ENCODE measurements at places on chromosomes 7 and 10. TPM values are rescaled to one million over a fixed set of nuclear protein-coding genes. Genes with fewer than 3 reads are reported as not detected.

DNA sequence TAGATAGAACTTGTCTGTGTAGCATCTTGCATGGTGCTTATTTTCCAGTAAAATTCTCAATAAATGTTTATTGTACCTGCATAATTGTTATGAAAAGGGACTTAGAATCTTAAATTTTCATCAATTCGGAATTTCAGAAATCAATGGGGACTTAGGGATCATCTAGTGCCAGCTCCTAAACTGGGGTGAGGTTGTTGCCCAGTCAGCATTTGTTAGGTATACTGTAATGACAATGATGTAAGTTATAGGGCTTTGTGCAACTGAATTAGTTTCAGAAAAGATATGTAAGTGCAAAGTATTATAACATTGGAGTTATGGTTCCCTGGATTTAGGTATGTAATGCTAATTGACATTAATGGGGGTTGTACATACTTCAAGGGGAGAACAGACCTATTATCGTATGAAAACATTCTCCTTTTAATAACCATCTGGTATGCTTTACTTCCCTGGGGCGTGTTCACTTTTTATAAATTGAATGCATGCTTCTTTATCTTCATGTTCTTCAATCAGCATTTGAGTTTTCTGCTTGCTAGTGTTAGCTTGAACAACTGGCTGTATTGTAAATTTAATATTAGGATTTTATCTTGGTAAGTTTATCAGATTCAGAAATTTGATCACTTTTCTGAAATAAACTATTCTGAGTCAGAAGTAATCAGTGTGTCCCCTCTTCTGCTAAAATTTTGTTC, 270.3 kb downstream of the BBS9 start:
- H3K27ac ChIP-seq: no peak overlapping the region
- no peak overlapping the region for H3K4me3 ChIP-seq
- peaks cover 8% of the 10 kb centered on the region for H3K36me3 ChIP-seq
- H3K27me3 ChIP-seq: no peaks in the 10 kb centered on the region
- H3K4me1 ChIP-seq: no peaks in the 10 kb centered on the region

Gene PHYHIPL
- total RNA-seq: not detected

Gene FOXI2
- total RNA-seq: not detected

DNA sequence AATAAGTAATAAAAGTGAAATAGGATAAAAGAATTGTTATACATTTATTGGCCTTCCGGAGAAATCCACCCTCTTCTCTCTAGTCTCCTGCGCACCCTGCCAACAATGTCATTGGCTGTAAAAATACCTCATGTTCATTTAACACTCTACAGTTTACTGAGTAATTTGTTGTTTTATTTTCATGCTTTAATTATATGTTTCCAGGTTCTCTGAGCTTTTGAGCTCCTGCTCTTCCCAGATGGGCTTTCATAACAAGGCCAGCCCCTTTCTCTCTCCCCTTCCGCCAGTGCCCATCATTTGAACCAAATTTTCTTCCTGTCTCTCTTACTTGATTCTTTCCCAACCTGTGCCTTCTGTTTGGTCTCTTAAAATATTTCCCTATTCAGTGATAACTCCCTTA, 144.6 kb upstream of the PRSS1 start:
- peaks cover 10% of the 10 kb centered on the region for H3K4me1 ChIP-seq
- H3K27me3 ChIP-seq: no peaks in the 10 kb centered on the region
- H3K4me3 ChIP-seq: no peak overlapping the region
- DNase-seq: no peak
- no peaks in the 10 kb centered on the region for H3K36me3 ChIP-seq
- peak overlapping the region; percentile 68 for H3K27ac ChIP-seq

DNA sequence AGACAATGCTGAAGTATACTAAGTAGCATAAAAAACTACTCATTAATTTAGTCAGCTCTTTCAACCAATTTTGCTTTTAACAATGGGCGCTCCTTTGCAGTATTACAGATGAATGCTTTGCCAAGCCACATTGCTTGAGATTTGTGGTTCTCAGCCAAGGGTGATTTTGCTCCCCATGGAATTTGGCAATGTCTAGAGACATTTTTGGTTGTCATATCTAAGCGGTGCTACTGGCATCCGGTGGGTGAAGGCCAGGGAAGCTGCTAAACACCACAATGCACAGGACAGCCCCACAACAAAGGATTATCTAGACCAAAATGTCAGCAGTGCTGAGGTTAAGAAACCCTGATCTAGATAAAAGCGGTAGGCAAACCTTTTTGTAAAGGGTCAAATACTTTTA, 112.0 kb downstream of the UBE2H start:
- no peak overlapping the region for H3K27ac ChIP-seq
- no peak for DNase-seq
- peaks cover 34% of the 10 kb centered on the region for H3K4me1 ChIP-seq
- H3K27me3 ChIP-seq: no peaks in the 10 kb centered on the region

Gene ZCCHC24
- 0.52 TPM for total RNA-seq

DNA sequence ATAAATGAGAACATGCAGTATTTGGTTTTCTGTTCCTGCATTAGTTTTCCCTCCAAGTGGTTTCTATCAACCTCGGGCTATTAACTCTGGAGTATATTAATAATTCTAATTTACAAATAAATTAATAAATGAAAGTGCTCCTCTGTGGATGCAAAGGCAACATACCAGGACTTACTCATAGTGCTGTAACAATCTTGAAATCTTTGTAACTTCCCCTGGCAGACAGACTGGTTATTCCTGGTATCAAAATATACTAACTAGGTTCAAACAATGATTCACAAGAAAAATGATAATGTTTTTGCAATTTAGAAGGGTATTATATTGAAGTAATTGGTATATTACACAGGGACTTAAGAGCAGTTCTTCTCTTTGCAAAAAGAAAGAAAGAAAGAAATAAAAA, 177.2 kb downstream of the FANK1 start:
- H3K4me3 ChIP-seq: no peak overlapping the region
- no peak for DNase-seq
- H3K27me3 ChIP-seq: peaks cover 10% of the 10 kb centered on the region
- H3K4me1 ChIP-seq: no peaks in the 10 kb centered on the region
- H3K27ac ChIP-seq: no peak overlapping the region

- H3K36me3 ChIP-seq: no peaks in the 10 kb centered on the region
- H3K27ac ChIP-seq: no peak overlapping the region
- no peak overlapping the region for H3K4me3 ChIP-seq
- peaks cover 4% of the 10 kb centered on the region for H3K4me1 ChIP-seq
- no peak for DNase-seq
- H3K27me3 ChIP-seq: no peaks in the 10 kb centered on the region
These were observed 25.6 kb upstream of the PLEKHA1 start for GRCh38 chr10:122348935-122349361.

DNA sequence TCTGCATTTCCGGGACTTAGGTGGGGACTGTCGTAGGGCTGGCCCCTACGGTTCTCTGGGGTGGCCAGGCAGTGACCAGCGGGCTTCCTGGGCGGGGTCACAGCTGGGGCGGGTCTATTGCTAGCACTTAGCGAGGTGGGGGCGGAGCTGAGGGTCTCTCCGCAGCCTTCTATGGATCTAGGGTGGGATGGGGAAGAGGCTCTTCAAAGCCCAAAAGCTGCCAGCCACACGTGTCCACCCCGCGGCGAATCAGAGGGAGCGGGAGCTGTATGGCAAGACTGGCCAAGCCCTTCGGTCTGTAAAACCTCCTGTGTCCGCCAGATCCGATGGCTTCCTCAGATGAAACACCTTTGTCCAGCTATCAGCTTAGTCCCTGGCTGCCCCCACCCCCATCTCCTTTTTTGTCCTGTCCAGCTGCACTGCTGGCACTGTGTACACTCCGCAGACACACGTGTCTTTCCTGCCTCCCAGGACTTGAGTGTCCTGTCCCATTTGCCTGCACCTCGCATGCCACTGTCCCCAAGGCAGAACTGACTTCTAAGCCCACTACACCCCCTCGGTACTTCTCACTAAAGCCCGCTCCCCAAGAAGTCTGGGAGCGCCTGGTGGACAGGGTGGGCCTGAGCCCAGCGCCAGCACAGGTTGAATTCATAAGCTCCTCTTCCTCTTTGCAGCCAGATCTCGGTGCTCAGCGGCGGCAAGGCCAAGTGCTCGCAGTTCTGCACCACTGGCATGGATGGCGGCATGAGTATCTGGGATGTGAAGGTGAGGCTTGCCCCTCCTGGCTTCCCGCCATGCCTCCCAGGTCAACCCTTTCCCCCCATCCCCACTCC, 14.8 kb downstream of the PDAP1 start:
- H3K4me1 ChIP-seq: peaks cover 21% of the 10 kb centered on the region
- H3K4me3 ChIP-seq: peak overlapping the region; percentile 63
- H3K27me3 ChIP-seq: no peaks in the 10 kb centered on the region

Gene PTPN20
- total RNA-seq: 0.88 TPM

DNA sequence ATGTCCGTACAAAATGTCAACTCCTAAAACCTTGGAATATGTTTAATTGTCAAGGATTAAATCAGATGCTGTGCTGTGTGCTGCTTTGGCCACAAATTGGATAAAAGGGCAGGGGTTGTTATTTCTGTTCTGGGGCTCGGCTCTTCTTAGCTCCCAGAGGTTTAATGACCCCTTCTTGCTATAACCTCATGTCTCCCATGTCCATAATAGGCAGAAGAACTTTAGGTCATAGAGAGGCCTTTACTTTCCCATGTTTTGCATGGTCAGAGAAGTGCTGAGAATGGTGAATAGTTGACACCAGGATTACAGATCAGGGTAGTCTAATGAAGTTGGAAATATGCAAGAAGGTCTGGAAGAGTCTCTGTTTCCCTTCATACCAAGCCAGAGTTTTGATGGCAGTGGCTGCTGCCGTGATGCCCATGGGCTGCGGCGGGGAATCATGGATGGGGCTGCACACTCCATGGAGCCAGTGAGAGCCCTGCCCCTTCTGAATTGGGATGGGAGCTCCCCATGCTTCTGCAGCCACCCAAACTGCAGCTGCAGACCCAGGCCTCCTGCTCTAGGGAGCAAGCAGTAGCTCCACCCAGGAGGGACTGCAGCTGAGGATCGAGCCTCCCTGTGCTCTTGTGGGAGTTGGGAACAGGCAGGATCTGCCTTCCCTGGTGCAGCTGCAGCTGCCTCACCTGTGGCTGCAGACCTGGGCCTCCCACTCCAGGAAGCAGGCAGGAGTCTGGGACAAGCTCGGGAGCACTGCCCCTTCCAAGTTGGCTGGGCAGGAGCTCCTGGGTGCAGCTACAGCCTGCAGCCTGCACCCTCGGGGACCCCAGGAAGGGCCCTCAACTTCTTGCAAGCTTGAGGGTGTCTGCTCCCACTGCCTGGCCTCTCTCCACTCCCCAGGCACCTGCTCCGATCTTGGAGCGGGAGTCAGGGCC, 23.1 kb upstream of the STEAP4 start:
- no peak for DNase-seq
- no peaks in the 10 kb centered on the region for H3K36me3 ChIP-seq

DNA sequence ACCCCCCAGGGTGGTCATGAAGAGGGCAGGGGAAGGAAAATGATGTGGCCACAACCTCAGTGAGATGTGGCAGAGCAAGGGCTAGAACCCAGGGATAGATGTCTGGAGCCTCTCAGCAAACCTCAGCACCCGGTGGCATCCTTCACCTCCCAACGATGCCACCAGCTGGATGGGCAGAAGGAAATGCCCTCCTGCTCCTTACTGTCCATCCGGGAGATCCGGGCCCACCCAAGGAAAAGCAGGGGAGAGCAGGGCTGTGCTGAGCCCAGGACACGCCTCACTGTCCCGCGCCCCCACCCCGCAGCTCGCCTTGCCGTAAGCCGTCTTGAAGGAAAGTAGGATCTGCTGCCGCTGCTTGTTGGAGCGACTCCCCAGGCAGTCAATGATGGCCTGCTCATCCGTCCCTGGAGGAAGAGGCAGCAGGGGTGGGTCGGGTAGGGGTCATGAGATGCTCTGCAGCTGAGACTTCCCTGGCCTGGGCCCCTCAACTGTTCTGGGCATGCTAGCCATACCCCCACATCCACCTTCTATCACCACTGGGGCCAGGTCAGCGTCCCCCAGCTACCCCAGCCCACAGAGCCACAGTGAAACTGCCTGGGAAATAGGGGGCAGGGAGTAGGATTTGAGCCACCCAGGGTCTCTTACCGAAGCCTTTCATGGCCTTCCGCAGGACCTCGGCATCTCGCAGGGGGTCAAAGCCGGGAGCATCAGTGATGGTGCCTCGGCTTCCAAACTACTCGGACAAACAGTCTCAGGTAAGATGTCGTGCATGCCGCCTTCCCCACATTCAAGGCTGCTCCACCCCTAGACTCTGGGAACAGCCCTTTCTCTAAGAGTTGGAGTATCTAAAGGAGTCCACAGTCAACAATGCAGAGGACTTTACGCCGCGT, 34.3 kb downstream of the PLAC9 start:
- no peak overlapping the region for H3K4me3 ChIP-seq
- H3K36me3 ChIP-seq: peaks cover 10% of the 10 kb centered on the region
- H3K4me1 ChIP-seq: peaks cover 12% of the 10 kb centered on the region
- H3K27me3 ChIP-seq: no peaks in the 10 kb centered on the region
- peak overlapping the region; percentile 83 for H3K27ac ChIP-seq

Gene GPER1
- total RNA-seq: not detected

Gene ENTPD1
- 0.26 TPM for total RNA-seq

DNA sequence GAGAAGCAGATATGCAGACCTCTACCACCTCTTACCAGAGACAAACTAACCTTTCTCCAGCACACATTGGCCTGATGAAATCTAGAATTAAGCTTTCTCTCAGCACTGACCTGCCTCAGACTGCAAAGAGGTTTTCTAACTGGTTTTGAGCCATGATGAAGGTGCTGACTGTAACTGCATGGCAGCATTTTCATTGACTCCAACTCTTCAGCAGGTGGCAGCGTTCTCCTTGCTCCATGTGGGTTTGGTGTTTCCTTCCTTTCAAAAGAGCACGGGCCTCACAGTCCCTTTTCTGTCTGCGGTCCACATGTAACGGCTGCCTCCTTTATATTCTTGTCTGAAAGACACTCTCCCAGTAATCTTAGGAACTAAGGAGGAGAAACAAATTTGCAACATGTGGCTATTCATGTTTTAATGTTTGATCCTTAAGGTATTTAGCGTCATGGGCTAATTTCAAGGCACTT, 12.6 kb downstream of the KLLN start:
- H3K4me3 ChIP-seq: no peak overlapping the region
- no peak overlapping the region for H3K27ac ChIP-seq
- DNase-seq: peak; percentile 71
- H3K4me1 ChIP-seq: peaks cover 4% of the 10 kb centered on the region

- H3K27ac ChIP-seq: no peak overlapping the region
- H3K36me3 ChIP-seq: no peaks in the 10 kb centered on the region
- H3K27me3 ChIP-seq: peaks cover 2% of the 10 kb centered on the region
- DNase-seq: no peak
These were observed 35.9 kb upstream of the CCSER2 start for GRCh38 chr10:84292502-84292901.

Gene TACR2
- not detected for total RNA-seq

DNA sequence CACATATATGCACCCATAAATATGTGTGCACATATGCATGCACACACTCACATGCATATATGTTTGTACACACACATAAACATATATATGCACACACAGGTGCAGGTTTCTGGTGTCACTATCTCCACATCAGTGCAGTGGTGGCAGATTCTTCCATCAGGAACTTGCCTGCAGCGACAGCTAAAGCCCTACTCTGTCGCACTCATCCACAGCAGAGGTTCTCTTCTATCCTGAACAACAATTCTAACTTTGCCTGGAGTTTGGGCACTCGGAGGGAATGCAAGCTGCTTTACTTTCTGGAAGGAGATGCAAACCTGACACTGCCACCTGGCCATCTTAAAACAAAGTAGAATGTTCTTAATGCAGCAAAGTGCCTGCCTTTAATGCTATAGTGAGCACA, 745.8 kb downstream of the GRID1 start:
- no peak for DNase-seq
- no peaks in the 10 kb centered on the region for H3K36me3 ChIP-seq
- no peak overlapping the region for H3K27ac ChIP-seq
- no peak overlapping the region for H3K4me3 ChIP-seq
- no peaks in the 10 kb centered on the region for H3K27me3 ChIP-seq

- H3K27ac ChIP-seq: no peak overlapping the region
- peaks cover 16% of the 10 kb centered on the region for H3K4me1 ChIP-seq
- no peak for DNase-seq
- no peak overlapping the region for H3K4me3 ChIP-seq
- H3K36me3 ChIP-seq: peaks cover 14% of the 10 kb centered on the region
- H3K27me3 ChIP-seq: no peaks in the 10 kb centered on the region
These were observed 115.7 kb upstream of the SAMD8 start for GRCh38 chr10:74995806-74996205.

All from activated naive CD4-positive, alpha-beta T cell treated with anti-CD3 and anti-CD28 coated beads for 36 hours (primary cell).